ENCODE measurements at places on chromosomes 12 and 14. TPM values are rescaled to one million over a fixed set of nuclear protein-coding genes. Genes with fewer than 3 reads are reported as not detected.

The PLEKHG7 gene
- not detected for polyA plus RNA-seq

The BCL2L14 gene
- polyA plus RNA-seq, result not detected

The FGF6 gene
- not detected for polyA plus RNA-seq

The DNAJC22 gene
- 0.36 TPM for polyA plus RNA-seq

The TROAP gene
- 112 TPM for polyA plus RNA-seq

The TM9SF1 gene
- polyA plus RNA-seq, result 13.0 TPM

The DLK1 gene
- polyA plus RNA-seq, result 27.5 TPM

The PARP2 gene
- 38.6 TPM for polyA plus RNA-seq

The TCL1A gene
- not detected for polyA plus RNA-seq

All from K562 (cell line).